ENCODE measurements at places on chromosomes 5 and 9. TPM values are rescaled to one million over a fixed set of nuclear protein-coding genes. Genes with fewer than 3 reads are reported as not detected.

The IGFBPL1 gene
- not detected for total RNA-seq

The PLAC8L1 gene
- not detected for total RNA-seq

The SLC31A2 gene
- total RNA-seq = 6.4 TPM

The ESM1 gene
- total RNA-seq = 2.5 TPM

The ARL15 gene
- total RNA-seq = 8.0 TPM

The ANKRD33B gene
- 3.7 TPM for total RNA-seq

The NEUROG1 gene
- total RNA-seq = not detected

The MYORG gene
- total RNA-seq = 1.3 TPM
